ENCODE measurements at places on chromosomes 16 and 17.

- peak; percentile 51 for DNase-seq
Observed at GRCh38 chr17:1830288-1830687, 483 bp downstream of the RPA1 start.

DNA sequence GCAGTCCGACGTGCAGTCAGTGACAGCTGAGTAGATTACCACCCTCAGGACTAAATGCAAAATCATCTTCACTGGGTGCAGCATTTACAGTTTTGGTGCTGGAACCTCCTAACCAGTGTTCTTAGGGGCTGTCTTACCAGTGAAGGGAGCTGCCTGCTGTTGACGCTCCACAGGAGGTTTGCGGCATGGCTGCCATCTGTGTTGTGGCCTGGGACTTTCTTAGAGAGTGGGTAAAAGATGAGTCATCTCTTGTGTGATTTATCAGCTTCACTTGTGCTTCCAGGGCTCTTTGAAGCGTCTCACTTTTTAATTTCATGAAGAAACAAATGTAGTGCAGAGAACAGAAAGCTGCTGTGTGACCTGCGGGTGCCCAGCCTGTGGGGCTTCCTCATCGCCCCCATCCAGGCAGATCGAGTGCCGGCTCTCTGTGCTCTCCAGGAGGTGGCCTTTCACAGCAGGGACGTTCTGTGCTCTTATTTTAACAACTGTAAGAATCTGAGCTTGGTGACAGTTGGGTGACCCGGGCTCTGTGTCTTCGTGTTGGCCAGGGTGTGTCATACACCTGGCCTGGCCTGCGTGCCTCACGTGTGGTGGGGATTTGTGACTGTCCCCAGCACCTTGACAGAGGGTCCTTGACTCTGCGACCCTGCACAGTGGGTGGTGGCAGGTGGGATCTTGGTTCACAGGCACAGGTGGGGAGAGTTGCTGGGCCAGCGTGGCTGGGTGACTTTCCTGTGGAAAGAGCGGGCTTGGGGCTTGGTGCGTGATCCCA lies 24.3 kb upstream of the ZNF750 start:
- DNase-seq = no peak

- no peak for DNase-seq
Observed at GRCh38 chr17:57317079-57317478, 60.8 kb downstream of the MSI2 start.

DNA sequence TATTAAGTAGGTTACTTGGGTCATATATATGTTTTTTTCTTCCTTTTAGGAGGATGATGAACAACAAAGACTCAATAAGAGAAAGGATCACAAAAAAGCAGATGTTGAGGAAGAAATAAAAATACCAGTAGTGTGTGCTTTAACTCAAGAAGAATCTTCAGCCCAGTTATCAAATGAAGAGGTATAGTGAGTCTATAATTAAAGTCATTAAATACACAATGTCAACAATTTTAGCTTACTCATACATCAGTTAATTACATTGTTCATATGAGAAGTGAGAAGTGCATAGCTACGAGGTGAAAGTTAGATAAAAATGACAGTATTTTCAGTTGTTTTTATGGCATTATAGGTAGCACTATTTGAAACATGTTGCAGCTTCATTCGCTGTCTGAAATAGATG lies 65.2 kb downstream of the NUP88 start:
- DNase-seq = no peak

DNA sequence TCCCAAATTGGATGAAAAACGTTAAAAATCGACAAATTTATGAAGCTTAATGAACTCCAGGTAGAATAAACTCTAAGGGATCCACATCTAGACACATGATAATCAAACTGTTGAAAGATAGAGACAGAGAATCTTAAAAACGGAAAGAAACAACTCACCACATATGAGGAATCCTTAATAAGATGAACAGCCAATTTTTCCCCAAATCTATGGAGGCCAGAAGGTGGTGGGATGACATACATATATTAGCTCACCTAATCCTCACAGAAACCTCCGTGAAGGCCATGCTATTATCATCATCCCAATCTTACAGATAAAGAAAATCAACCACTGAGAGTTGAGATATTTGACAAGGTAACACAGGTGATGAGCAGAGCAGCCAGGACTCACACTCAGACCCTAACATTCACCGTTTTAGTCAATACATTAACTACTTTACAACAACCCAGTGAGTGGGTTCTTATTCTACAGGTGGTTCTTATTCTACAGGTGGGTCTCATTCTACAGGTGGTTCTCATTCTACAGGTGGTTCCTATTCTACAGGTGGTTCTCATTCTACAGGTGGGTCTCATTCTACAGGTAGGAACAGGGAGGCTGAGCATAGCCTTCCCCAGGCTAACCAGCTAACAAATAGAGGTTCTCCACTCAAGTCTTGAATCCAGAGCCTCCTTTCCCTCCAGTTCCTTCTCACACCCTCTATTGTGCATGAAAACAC lies 4.8 kb downstream of the CACNG1 start:
- peak; percentile 9 for DNase-seq

- DNase-seq = no peak
Observed at GRCh38 chr17:28992625-28993600, 12.9 kb downstream of the SEZ6 start.

GRCh38 chr17:16407911-16408588 lies 7.3 kb upstream of the TRPV2 start:
- peak; percentile 89 for DNase-seq
